ENCODE measurements at places on chromosomes 12 and 14.

- no peak for DNase-seq
Measured at GRCh38 chr12:132027636-132028035, 77.9 kb downstream of the EP400 start.

DNA sequence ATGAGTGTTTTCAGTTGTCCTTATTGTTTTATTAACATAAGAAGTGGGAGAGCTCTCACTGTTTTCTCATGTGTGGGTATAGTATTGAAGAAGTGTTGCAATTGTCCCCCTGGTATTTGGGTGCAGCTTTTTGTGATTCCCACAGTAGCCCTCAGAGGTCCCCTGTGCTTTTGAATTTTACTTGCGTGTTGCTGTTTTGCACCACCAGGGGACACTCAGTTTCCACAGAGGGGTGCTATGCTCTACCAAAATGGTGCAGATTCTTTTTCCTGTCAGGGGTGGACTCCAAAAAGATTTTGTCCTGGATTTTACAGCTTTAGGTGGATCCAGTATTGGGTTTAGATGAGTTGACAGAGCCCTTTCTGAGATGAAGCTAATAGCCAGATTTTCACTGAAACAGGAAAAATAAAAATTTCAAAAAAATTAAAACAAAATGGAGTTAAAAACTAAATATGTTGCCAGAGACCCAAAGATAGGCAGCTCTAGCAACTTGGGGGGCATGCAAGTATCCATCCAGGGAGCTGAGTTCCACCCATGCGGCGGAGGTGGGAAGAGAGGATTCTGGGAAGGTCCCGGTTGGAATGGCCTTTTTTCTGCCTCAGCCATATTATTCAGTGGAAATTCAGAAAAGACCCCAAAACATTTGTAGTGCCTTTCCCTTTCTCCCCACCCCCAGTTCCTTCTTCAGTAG, 50.2 kb downstream of the TTLL5 start:
- DNase-seq = no peak

- no peak for DNase-seq
Measured at GRCh38 chr12:87349681-87350080, 679.5 kb downstream of the C12orf50 start.

DNA sequence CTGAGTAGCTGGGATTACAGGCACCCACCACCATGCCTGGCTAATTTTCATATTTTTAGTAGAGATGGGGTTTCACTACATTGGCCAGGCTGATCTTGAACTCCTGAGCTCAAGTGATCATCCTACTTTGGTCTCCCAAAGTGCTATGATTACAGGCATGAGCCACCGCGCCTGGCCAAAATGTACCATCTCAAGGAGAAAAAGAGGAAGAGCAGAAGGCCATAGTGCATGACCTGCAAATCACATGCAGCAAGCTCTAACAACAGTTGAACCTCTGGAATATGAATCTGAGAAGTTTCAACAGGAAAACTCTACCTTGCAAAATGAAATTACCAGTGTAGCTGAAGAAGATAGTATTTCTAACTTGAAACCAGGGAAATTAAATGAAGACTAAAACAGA, 17.1 kb upstream of the SERPINA1 start:
- DNase-seq = no peak

GRCh38 chr12:47085815-47086252, 6.1 kb upstream of the AMIGO2 start:
- no peak for DNase-seq

DNA sequence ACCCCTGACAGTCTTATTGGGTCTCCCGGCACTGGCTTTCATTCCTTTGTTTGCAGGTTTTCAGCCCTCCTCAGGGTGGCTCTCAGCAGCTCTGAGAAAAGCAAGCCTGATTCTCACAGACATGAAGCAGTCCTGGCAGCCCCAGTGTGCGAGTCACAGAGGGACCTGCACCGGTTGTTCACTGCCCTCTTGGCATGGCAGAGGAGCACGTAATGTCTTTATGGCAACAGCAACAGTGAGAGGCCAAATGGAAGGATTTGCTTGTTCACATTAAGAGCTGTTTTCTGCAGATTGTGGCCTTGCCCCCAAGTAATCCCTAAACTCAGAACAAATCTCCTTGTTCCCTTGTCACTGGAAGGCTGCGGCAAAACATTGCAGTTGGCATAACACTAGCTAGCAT, 3.4 kb downstream of the KCNA5 start:
- DNase-seq = no peak

GRCh38 chr12:117027251-117028086, 71.7 kb downstream of the TESC start:
- DNase-seq = no peak

DNA sequence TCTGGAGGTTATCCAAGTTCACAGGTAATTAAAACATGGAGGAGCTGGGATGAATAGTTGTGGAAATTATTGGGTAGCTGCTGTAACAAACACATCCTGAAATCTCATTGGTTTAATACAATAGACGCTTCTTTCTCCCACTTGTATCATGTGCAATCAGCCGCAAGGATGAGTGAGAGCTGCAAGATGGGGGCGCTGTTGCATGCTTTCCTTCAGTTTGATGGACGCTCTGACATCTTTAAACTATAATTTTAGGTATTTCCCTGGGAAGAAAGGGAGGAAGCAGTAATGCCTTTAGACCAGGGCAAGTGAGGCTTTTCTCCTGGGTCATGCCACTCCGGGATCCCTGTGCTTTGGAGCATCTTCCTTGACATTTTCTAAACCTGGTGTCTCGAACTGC, 178.7 kb downstream of the PAWR start:
- peak; percentile 54 for DNase-seq

GRCh38 chr12:9626291-9626690, 18.6 kb upstream of the KLRB1 start:
- DNase-seq = no peak

GRCh38 chr14:51621654-51622053, 30.1 kb upstream of the FRMD6 start:
- no peak for DNase-seq

DNA sequence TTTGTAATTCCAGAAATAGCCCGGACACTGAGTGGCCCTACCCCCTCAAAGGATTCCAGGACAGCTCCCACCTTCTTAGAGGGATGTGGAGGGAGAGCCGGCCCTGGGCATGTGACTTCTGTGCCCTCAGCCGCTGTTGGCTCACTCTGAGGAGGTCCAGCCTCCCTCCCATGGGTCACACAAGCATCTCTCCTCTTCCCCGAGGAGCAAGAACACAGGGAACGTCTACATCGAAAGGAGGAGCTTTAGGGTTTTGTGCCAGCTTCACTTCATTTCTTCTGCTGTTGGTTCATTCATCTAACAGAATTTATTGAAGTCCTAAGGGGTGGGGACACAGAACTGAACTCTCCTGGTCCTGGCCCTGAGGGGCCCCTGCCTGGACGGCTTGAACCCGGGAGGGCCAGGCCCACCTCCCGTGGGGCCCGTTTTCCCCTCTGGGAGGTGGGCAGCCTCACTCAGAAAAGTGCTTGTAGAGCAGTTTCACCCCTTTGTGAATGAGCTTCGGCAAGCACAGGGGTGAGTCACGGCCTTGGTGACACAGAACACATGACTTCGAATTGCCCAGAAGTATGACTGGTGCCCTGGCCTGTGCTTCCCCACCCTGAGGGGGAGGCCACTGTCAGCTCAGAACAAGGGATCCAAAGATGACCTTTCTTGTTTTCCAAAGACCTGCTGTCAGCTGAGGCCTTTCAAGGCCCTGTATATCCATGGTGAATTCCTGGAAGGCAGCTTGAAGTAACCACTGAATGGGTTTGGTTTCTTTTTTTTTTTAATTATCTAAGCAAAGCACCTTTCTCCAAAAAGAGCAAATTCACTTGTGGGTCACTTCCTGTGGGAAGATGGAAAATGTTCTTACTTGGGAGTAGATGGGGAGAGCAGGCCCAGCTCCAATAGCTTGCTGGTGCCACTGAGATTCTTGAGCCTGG, 39.2 kb downstream of the NFKBIA start:
- no peak for DNase-seq

DNA sequence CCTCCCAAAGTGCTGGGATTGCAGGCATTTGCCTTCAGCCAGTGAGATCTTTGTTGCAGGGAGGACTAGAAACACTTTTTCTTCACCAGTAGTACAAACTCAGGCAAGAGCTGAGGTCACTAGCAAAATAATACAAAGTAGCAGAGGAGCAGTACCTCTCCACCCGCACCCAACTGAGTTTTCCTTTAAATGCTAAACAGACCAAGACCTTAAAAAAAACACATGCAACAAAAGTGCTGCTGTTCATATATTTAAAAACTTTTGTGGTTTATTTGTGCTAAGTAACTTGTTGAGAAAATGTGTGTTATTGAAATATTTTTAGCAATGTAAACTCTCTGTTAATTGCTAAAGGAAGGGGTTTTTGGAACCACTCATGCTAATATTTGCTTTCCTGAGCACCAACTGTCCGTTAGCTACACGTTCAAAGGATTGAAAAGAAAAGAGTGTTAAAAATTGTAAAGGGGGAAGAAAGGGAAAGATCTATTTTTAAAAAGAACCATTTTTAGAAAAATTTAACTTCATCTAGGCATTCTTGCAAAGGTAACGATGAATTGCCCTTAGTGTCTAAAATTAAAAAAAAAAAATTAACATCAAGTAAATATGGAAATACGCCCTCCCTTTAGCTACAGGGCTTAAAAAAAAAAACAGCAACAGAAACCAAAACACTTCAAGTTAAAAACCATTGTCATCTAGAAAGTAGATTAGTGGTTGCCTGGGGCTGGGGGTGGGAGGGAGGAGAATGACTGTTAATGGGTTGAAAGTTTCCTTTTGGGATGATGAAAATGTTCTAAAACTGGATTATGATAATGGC, 114.0 kb upstream of the KRAS start:
- DNase-seq = no peak

DNA sequence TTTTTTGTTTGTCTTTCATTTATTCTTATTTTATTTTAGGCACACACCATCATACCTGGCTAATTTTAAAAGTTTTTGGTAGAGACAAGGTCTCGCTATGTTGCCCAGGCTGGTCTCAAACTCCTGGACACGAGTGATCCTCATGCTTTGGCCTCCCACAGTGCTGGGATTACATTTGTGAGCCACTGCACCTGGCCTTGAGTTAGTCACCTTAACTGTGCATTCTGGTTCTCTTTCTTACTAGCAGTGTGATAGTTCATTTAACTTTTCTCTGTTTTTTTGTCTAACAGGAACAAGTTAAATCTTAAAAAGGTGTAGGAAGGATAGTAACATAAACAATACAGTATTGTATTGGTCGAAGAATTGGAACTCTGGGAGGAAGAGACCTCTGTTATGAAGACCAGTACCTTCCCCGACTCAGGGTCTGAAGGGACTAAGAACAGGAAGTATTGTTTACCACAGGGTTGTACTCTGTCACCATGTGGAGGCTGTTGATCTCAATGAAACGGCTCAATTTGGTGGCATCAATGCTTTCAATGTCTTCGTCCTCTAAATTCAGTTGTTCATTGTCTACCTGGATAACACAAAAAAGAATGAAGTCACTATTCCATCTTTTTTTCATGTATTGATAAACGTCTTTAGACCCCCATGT, 17.7 kb downstream of the ERP27 start:
- DNase-seq = no peak

DNA sequence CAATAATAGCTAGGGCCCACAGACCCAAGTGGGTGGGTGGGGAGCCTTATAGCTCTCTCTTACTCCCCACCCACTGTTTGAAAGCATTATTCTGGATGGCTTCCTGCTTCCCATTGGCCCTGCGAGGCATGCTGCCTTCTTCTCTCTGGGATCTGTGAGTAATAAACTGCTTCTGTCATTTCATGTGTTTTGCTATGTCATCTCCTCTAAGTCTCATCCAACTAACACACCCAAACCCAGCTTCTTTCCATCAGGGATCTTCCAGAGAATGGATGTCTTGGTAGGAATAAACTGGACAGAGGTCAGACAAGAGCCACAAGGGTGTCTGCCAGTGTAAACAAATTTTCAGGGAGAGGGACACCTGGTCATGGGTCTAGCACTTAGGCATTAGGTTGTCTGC, 66.4 kb upstream of the BDKRB2 start:
- DNase-seq = no peak

DNA sequence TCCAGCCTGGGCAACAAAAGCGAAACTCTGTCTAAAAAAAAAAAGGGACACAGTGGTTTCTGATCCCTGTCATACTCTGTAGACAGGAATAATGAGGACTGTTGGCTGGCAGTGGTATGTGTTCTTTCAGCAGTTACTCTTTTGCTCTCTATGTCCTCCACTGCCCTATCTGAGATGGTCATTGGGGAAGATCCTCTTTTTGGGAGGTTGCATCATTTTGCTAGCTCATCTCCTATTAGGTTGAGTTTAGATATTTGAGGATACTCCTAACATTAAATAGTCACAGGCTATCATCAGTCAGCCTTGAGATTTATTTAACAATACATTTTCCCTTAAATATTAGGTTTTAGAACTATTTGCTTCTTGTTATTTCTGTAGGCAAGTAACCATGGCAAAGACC, 5.9 kb upstream of the CCDC91 start:
- no peak for DNase-seq

DNA sequence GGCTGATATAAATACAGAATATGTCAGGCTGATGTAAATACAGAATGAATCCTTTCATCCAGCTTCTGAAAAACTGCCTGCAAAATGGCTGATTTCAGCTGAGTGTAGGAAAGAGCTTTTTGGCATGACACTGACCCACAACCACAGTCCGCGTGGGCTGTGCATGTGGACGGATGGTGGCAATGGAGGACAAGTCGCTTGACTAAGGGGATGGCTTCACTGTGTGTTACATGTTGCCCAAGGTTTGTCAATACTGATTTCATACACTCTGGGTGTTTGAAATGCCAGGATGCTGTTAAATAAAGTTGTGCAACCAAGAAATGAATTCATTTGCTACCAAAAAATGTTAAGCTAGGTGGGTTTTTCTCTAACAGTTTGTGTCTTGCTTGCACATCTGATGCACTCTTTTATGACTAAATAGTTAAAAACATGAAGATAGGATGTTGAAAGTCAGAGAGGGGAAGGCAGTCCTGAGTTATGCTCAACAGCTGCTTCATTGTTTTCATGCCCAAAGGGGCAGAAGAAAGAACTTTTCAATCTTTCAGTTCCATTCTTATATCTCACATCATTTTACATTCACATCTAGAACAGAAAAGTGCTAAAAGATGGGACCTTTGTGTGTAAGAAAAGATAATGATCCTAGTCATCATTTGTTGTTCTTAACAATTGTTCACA, 36.5 kb upstream of the OVCH1 start:
- no peak for DNase-seq

GRCh38 chr12:77725611-77726010, 105.1 kb upstream of the NAV3 start:
- DNase-seq = no peak

DNA sequence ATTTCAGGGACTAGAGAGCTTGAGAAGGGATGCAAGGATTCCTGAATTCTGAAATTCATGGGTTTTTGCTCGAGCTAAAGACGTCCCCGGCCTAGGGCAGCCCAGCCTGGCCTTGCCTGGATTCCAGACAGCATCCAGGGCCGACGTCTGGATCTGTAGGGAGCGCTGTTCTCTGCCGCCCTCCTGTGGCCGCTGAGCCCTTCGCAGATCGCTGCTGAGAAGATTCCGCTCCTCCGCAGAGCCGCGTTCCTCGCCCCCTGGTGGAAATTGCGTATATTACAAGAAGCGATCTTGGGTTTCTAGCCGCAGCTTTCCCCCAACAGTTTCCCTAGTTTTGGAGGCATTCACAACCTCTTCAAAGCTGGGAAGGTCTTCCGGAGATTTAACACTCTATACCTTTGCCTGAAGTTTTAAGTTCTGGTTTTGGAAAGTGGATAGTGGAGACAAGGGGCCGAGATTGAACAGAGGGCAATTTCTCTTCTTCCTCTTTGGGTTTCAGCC, 5.1 kb downstream of the CISTR start:
- DNase-seq = no peak
